NCI-H2171 (cell line): ENCODE measurements at places on chromosomes 4 and X.

GRCh38 chr4:116702949-116703348, 382.4 kb downstream of the TRAM1L1 start:
- DNase-seq, result no peak

DNA sequence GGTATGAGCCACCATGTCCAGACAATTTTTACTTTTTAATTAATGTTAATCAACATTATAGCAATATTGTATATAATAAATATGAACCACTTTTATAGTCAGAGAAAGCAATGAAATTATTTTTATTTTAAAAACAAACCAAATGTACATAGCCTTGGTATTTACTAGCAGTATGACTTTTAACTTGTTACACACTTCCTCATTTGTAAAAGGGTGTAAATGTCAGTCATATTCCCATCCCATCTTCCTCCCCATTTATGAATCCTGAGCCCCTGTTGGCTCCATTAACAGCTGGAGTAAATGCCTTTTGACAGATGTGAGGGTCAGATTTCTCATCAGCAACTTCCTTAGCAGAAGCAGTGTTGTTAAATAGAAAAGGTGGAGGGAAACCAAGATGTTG, 179.6 kb upstream of the SPRY1 start:
- DNase-seq, result no peak

DNA sequence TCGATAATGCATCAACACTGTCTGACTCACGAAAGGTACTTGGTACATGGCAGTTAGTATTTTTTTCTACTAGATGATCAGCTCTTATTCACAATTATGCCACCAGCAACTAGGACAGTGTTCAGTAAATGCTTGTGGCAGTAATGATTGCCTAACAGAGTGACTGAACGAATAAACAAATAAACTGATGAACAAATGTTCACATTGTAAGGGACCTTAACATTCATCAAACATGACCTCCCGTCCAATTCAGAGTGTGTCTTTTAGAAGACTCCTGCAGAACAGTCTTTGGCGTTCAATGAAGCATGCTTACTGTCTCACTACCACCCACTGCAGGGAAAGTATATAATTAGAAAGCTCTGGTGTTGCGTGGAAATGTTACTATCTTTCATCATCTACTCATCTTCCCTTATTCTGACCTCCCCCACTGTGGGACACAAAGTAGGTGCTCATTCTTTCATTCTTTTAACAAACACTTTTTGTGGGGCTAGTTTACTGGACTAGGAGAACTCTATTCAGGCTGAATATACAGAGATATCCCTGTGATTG, 319.3 kb downstream of the RAB28 start:
- DNase-seq, result no peak

DNA sequence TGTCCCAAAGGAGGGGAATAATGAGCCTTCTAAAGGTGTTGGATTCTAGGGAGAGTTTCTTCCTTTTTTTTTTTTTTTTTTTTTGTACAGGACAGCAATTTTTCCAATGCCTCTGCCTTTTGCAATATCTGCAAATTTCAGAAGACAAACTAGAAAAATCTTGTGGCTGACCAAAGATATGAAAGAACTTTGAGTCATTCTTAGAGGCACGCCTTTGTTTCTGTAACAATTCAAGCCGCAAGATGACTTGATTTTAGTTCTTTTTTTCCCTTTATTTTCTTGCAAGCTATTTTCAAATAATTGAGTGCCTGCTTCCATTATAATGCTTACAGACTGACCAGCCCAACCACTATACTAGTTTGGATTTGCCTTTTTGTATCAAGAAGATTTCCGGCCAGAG, 47.6 kb upstream of the UXT start:
- no peak for DNase-seq

DNA sequence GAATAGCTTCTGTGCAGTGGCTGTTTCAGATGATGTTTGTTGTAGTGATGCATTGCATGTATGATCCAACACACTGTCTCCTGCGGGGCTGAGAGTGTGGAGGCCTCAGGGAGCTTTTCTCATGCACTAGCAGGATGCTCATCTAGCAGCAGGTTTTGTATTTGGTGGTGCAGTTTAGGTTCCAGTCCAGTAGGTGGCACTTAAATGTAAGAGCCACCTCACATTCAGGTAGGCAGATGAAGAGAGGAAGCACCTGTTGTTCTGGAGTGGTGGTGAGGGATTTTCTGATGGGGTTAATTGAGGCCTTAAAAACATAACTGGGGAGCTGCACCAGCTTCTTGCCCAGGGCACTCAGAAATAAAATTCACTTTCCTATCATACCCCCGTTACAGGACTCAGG, 300.9 kb downstream of the SPIN4 start:
- no peak for DNase-seq

DNA sequence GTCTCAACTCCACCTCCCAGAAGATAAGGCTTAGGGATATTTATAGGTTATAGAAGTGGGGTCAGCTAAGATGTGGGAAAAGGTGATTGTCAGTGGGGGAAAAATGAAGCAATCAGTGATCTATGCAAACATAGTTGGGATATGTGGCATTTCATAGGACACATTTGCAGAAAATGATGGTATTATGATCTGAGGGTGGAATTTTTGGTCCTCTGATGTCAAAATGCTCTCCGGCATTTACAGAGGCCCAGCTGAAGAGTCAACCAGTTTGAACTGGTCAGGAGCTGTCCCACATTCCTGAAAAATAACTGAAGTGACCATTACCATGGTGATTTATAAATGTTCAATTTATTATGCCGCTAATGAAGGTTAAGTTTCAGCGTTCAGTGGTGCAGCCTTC, 12.2 kb upstream of the HPGD start:
- DNase-seq, result no peak
